Stimulated activated CD8-positive, alpha-beta memory T cell treated with anti-CD3 and anti-CD28 coated beads, Interleukin-2, amount 100 ng/mL, for 1 hour (primary cell): ENCODE measurements at places on chromosomes 5 and 9.

DNA sequence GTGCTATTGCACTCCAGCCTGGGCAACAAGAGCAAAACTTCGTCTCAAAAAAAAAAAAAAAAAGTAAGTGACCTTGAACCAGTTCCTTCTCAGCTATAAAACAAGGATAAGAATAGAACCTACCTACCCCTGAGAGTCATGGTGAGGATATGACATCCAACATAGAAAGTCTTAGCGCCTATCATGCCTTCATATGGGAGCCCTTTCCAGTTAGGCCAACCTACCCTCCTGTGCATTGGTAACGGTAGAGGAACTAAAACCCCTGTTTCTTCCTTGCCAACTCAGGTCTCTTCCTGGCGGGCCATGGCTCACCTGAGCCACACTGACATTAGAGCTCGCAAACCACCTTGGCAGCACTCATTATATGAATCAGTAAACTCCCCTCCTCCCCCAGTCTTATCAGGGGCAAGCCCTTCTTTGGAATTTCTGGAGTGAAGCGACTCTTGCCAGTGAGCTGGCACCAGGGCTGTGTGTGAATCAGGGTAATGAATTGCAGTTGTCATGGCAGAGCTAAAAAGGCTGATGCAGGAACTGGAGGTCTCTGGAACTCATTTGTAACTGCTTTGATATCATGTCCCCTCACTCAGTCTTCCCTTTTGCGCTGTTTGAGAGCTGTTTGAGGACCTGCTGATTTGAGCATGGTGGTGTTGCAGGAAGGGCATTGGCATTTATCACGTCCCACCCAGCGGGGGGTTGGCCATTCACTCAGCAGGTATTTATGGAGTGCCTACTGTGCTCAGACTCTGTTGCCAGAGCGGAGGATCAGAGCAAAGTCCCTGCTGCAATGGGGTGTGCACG lies 10.3 kb downstream of the WWC1 start:
- DNase-seq = no peak

- no peak for DNase-seq
These were observed 60.1 kb upstream of the NMUR2 start for GRCh38 chr5:152465140-152465539.

DNA sequence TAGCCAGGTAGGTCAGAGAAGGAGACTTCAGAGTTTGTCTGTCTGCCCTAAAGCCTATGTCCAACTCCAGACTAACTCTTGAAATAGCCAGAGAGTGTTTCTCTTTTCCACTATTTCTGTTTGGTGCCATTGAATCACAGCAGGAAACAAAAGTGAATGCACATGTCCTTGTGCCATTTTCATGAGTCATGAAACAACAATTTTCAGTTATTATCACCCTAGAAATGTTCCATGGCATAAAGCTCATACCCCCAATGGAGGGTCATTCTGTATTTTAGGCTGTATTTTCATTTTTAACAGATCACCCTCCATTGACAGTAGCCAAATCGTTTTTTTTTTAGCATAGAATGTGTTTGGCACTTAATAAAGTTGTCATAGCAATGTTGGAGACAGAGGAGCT lies 124.7 kb downstream of the PAPPA start:
- no peak for DNase-seq

- no peak for DNase-seq
These were observed 128.1 kb upstream of the FAM174A start for GRCh38 chr5:100407053-100407452.

- DNase-seq = no peak
These were observed 96.5 kb upstream of the CAST start for GRCh38 chr5:96565582-96566265.

DNA sequence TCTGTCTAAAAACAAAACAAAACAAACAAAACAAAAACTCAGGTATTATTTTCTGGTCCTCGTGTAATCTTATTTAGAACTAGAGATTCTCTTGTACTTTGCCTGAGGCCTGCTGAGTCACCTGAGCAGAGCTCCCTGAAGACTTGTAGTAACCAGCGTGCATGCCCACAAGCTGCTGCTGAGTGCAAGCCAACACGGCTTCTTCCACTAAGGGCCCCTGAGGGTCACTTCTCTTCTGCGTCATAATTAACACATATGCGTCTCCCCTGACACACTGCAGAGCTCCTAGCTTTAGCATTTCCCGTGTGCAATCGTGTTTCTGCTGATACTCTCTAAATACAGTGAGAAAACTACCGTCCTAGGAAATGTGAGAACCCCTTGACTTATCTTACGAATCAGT lies 10.9 kb upstream of the NDFIP1 start:
- DNase-seq = no peak

GRCh38 chr5:174300118-174300940 lies 254.8 kb downstream of the NSG2 start:
- DNase-seq = no peak

GRCh38 chr9:94827584-94828304 lies 101.2 kb downstream of the AOPEP start:
- no peak for DNase-seq

DNA sequence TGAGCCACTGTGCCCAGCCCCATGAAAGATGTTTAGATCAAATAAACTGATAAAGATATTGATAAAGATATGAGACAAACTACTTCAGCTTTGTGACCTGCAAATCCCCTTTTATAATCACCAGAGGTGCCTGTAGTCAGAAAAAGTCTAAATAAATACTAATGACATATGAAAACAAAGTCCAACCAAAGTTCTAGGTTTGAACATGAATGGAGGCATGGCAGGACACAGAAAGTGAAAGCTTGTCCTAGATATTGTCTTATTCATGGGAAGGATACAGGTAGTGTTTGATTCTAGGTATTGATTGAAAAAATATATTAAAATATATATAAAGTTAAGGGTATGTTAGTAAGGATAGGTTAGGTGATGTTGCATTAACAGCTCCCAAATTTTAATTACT lies 24.6 kb upstream of the PSAT1 start:
- no peak for DNase-seq

GRCh38 chr5:746258-746761 lies 38.2 kb downstream of the ZDHHC11B start:
- DNase-seq = no peak

DNA sequence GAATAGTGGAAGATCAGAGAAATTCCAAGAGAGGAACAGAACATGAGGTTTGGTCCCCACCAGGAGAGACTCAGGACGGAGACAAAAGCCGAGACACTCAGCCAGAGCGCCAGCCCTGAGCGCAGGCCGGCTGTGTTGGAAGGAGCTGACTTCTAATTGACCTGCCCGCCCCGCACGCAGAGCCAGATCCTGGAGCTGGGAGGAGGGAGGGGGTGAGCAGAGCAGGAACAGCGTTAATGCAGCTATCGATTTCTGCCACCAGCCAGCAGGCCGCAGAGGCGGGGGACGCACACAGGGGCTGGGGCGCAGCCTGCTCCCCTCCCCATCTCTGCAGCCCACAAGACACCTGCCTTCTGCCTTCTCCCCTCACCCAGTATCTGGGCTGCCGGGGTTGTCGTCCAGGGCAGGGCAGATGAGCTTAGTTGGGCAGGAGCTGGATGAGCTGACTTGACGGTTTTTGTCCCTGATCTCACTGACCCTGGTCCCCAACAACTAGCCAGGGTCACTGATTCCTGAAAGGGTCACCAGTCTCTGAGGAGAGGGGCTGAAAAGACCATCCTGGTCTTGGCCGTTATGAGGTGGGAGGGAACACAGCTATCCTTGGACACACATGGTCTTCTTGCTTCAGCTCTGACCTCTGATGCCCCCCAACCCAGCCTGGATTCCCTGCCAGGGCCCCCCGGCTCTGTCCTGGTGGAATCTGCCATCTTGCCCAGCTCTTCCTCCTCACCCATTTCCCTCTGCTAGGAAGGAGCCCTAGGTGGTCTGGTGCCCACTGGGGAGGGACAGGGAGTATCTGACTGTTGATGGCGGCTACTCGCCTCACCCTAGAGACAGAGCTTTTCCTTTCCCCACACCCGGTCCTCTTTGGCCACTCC lies 29.8 kb downstream of the CXXC5 start:
- no peak for DNase-seq

- no peak for DNase-seq
These were observed 98.9 kb downstream of the USP20 start for GRCh38 chr9:129934041-129934591.

- no peak for DNase-seq
These were observed 113.6 kb downstream of the NR6A1 start for GRCh38 chr9:124657516-124657915.

DNA sequence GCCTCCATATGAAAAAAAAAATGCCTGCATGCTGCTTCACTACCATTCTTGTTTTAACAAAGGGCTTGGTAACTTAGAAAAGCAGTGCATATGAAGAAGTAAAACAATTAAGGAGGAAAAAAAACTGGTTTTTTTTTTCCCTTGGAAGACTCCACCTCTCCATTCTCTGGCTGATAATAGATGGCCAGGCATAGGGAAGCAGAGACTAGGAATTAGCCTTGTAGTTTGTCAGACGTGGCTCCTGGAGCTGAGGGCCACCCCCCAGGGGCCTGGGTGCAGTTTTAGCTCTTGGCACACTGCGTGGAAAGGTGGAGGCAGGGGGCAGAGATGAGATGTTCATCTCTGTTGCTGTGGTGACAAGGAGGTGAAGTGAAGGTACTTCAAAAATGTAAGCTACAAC lies 42.7 kb downstream of the WDR36 start:
- no peak for DNase-seq

- DNase-seq = no peak
These were observed 211.5 kb upstream of the NREP start for GRCh38 chr5:111968459-111968858.

GRCh38 chr5:94807985-94808384 lies 189.5 kb downstream of the SLF1 start:
- DNase-seq = no peak

GRCh38 chr5:31268686-31269085 lies 75.2 kb downstream of the CDH6 start:
- DNase-seq = no peak

- no peak for DNase-seq
These were observed 3.6 kb downstream of the HNRNPAB start for GRCh38 chr5:178207917-178208280.

- DNase-seq = no peak
These were observed 149.8 kb upstream of the FGF10 start for GRCh38 chr5:44538797-44539601.

- no peak for DNase-seq
These were observed 2.6 kb upstream of the SVEP1 start for GRCh38 chr9:110582156-110582555.

DNA sequence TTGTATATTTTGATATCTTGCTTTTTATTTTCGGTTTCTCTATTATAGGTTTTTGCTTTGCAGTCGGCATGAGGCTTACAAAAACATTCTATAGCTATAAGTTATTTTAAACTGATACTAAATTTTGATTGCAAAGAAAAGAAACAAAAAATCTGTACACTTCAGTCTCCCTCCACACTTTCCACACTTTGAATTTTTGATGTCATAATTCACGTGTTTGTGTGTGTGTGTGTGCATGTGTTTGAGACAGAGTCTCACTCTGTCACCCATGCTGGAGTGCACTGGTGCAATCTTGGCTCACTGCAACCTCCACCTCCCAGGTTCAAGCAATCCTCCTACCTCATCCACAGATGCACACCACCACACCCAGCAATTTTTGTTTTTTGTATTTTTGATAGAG lies 124.9 kb downstream of the MRPS30 start:
- DNase-seq = no peak

DNA sequence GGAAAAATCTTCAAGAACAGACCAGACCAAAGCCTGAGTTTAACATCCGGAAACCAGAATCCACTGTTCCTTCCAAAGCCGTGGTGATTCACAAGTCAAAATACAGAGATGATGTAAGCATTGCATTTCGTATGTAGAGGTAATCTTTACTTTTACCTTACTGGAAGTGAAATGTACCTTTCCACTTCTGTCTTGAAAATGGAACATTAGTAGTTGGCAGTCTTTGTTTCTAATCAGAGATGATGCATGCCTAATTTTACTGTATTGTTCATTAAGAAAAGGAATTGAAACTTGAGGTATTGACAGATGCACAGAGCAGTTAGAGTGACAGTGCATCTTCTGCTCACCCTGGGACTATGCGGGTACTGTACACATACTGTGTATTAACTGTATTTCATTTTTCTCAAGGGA lies 34.6 kb downstream of the HABP4 start:
- no peak for DNase-seq

DNA sequence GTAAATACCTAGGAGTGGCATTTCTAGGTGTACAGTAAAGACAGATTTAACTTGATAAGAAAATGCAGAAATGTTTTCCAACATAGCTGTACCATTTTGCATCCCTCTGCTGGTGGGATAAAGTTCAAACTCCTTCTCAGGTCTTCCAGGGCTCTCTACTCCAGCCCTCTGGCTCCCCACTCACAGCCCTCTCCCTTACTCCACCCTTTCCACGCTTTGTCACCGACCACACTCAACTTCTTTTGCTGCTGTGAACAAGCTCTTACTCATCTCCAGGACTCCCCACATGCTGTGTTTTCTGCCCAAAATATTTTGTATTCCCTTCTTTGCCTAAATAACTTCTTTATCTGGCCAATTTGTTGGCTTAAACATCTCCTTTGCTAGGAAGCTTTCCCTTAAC lies 90.6 kb upstream of the OSMR start:
- no peak for DNase-seq

DNA sequence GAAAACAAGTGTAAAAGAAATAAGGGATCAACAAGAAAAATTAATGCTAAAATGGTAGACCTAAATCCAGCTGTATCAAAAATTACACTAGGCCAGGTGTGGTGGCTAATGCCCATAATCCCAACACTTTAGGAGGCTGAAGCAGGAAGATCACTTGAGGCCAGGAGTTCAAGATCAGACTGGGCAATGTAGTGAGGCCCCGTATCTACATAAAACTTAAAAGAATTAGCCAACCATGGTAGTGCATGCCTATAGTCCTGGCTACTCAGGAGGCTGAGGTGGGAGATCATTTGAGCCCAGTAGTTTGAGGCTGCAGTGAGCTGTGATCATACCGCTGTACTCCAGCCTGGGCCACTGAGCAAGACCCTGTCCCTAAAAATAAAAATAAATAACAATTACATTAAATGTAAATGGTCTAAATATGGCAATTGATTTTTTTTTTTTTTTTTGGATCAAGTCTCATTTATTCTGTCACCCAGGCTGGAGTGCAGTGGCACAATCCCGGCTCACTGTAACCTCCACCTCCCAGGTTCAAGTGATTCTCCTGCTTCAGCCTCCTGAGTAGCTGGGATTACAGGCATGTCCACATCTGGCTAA lies 4.2 kb upstream of the FAM151B start:
- no peak for DNase-seq

DNA sequence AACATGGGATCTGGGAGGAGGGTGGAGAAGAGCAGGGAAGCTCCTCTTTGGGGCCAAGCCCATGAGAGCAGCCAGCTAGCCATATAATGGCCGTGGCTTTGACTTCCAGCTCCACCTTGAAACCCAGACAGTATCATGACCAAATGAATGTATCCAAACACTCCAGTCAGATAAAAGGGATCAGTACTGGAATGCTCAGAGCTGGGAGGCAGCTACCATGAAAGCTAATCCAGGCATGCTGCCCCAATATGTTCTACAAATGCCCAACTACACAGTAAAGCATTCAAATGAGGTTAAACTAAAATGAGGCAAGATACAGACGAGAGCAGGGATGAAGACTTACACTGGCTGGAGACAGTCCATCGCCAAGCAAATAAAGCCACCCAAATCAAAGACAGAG lies 69.4 kb downstream of the FRMD3 start:
- DNase-seq = no peak

- DNase-seq = no peak
These were observed 468.7 kb downstream of the TLE4 start for GRCh38 chr9:80040457-80040856.
